ENCODE measurements at places on chromosomes 1 and 21.

- no peak for DNase-seq
These were observed 6.2 kb downstream of the ARHGEF16 start for GRCh38 chr1:3460672-3461131.

DNA sequence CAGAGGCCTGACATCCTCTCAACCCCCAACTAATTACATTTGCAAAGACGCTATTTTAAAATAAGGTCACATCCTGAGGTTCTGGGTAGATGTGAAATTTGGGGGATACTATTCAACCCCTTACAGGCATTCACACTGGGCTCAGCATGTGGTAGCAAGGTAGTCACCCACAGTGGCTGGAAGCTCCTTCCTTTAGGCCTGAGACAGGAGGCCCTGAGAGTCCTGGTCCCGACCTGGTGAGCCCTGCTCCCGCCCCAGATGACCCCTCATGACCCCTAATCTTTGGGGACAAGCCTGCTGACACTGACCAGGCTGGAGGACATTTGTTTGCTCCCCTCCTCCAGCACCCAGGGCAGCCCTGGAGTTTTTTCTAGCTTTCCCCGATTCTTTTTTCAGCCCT, 225.9 kb downstream of the DYRK1A start:
- no peak for DNase-seq

GRCh38 chr1:205780335-205780734, 5.1 kb upstream of the RAB29 start:
- DNase-seq: no peak

DNA sequence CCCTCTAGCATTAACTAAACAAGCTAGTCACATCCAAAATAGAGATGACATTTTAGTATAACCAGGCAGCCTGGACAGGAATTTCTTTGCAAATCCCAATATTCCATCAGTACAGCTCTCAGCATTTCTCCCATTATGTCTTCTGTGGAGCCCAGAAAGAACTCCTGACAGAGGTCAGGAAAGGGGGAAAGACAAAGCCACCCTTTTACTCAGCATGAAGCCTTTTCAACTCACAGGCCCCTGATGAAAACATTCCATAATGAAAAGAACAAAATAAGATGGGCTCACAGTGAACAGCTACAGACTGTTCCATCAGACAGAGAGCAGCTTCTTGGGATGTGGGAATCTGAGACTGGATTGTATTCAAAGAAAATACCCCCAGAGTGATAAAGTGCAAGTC, 80.6 kb downstream of the TEX35 start:
- no peak for DNase-seq

- no peak for DNase-seq
These were observed 69.8 kb downstream of the MPZL1 start for GRCh38 chr1:167791281-167792187.

- DNase-seq: no peak
These were observed 586.4 kb upstream of the ZRANB2 start for GRCh38 chr1:71667216-71667615.

DNA sequence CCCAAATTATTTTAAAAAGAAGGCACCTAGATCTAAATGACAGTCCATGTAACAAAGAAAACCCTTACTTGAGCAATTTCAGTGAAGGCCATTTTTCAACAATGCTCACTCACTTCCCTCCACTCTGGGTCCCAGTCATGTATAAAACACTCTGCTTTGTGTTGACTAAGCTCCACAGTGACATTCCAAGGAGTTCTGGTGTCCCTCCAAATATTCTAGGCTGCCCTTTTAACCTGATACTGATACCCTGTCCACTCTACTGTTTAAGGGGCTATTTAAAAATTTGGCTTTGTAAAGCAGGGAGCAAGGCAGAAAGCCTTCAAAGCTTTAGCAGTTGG, 73.6 kb downstream of the GNG12 start:
- no peak for DNase-seq

GRCh38 chr1:34500451-34500850, 254.4 kb upstream of the GJB5 start:
- DNase-seq: no peak

DNA sequence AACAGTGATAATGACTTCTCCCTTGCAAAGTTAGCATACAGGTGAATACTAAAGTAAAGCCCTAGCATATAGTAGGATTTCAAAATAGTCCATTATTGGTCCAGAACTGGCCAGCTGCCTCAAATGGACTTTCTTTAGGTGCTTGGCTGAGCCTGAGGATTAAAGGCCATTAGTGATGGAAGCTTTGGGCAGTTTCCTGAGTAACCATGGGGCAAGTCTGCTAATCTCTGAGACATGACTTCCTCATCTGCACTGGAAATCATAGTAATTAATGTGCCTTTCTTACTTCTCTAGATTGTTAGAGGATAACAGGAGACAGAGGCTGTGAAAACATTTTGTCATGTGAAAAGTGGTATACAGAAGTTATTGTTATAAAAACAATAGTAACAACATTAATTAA, 156.5 kb upstream of the UBE2U start:
- DNase-seq: no peak

- DNase-seq: no peak
These were observed 271.6 kb downstream of the KCNJ6 start for GRCh38 chr21:37644636-37645035.

DNA sequence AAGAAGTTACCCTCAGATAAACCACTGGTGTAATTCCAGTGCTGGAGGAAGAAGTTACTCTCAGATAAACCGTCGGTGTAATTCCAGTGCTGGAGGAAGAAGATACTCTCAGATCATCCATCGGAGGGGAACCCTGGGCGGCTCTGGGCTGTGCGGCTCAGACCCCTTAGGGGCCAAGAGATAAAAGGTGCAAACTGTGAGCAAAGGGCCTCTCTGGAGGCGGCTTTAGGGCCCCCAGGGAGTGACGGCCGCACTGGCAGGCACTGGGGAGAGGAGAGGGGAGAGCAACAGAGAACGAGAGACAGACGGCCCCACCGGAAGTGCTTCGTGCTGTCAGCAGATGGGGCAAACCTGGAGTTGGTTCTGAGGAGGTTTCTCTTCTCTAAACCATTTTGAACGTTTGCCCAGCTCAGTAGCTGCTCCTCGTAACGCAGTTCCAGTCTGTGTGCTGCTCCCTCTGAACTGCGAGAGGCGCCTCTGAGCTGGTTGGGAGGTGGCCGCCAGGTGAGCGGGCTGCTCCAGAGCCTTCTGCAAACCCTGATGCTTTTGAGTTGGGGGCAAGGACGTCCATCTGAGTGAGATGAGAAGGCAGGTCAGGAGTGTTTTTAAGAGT, 62.6 kb upstream of the COL6A1 start:
- DNase-seq: no peak

- DNase-seq: no peak
These were observed 100.4 kb upstream of the USH2A start for GRCh38 chr1:216523449-216524190.

DNA sequence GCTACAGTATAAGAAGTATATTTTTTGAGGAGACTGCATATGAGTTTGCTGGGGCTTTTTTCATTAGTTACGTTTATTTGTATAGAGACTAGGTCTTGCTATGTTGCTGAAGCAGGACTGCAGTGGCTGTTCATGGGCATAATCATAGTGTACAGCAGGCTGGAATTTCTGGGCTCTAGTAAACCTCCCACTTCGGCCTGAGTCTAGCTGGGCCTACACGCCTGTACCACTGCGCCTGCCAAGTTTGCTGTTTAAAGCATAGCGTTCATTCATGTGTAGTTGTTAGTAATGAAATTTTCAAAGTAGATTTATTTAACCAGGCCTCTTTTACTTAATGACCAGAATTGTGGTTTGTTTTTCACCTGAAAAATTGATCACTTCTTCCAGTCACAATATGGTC, 33.8 kb downstream of the HS2ST1 start:
- no peak for DNase-seq

GRCh38 chr1:5632224-5632623, 360.0 kb downstream of the NPHP4 start:
- no peak for DNase-seq

GRCh38 chr1:12113433-12114339, 50.6 kb downstream of the TNFRSF8 start:
- no peak for DNase-seq

DNA sequence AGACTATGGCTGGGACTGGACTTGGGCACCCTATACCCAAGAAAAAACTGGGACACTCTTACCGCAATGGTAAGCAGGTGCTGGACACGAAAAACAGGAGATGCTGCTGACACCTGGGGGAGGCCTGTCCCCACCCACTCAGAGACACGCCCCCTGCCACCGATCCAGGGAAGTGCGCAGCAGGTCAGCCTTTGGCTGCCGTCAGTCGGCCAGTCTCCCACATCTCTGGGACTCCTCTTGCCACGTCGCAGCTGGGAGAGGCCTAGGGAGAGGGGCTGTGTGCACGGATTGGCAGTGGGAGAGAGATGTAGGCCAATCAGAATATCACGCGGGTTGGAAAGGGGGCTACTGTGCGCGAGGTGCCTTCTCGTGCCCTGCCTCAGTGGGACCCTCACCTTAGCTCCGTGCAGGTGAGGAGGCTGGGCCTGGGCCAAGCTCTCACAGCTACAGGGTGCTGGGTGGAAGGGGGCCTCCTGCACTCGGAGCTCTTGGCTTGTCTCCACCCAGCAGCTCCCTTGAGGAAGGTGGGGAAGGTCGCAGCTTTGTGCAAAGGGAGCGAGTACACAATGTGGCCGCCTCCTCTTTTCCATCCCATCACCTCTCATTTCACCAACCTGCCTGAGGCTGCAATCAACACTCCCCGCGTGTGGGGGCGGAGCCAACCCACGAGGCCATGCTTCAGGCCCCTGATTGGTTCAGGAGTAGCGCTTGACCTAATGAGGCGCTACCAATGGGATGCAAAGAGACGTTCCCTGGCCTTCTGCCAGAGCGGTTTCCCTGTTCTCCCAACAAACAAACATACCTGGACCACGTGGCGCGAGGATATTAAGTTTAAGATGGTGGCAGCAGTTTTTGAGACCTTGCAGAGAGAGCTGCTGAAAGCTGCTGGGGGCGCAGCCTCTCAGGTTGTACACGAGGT, 25.7 kb upstream of the LDLRAP1 start:
- no peak for DNase-seq

DNA sequence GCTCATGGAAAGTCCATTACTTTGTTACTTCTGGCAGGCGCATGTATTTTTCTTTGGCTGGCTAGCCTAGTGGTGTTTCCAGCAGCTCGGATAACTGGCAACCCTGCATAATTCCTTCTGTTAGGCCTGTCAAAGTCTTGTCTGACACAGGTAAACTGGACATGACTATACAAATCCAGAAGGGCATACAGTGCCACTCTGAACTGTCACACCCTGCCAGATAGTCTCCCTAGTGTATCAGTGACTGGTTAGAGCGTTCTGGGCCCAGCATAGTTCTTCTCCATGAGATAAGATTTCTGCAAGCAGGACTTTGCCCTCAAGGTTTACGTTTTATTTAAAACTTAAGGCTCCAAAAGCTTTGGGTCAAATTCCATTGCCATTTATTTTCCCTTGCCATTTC, 177.7 kb upstream of the GORAB start:
- DNase-seq: no peak

GRCh38 chr1:192739476-192740184, 69.2 kb upstream of the RGS2 start:
- no peak for DNase-seq
